ENCODE measurements at places on chromosomes 6 and 20. TPM values are rescaled to one million over a fixed set of nuclear protein-coding genes. Genes with fewer than 3 reads are reported as not detected.

DNA sequence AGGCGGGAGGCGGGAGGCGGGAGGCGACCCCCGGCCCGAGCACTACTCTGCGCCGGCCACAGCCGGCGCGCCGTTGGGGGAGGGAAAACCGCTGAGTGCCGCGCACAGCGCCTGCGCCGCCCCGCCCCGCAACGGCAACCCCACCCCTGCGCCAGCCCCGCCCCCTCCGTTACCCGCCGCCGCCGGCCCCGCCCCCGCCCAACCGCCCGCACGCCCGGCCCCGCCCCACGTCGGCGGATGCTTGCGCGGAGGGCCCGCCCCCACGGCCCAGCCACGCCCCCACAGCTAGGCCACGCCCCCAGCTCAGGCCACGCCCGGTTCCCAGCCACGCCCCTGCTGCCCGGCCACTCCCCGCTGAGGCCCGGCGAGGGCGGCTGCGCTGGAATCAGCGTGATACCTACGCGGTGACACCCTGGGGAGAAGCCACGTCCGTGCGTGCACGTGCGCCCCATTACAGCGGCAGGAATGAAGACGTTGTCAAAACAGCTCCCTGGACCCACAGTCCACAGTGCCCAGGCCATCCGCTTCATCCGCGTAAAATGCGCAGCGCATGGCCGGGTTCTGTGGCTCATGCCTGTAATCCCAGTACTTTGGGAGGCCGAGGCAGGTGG is at the start of gene TCFL5:
TSS of gene TCFL5 (minus strand) at position 97 of the 611 bp plus-strand sequence. CDS start 152 bp downstream, outside the sequence.
- DNase-seq = peak; percentile 96

GRCh38 chr20:33490023-33490933 is at the start of gene CBFA2T2:
Gene CBFA2T2, plus strand, starts transcription at chr20:33490096. Its CDS starts 172 bp downstream, at chr20:33490268.
- DNase-seq = peak; percentile 87

DNA sequence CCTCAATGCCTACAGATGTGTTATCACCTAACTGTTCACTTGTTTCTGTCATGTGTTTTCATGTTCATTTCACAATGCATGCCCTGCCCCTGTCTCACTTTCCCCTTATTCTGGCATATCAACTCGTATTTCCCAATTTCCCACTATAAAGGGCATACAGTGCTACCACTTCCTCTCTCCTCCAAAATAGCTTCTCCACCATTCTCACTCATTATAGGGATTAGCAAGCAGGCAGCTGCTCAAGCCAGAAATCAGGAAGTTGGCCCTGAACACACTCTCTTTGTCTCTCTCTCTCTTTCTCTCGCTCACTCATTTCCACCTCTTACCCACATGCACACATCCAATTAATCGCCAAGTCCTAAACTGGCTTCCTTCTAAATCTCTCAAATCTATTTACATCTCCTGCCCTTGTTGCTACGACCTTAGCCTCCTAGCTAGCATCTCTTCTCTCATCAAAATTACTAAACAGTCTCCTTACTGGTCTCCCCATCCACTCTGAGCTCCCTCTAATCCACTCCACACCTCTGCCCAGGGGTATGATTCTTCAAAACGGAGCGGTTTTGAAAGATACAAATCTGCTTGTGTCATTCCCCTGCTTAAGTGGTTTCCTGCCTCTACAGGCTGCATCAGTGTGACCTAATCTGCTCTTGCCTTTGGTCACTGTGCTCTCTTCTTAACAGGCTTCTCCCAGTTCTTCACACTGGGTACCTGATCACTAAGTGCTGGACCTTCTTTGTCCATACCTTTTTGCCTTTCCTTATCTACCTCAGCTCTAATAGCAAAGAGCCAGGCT is 196.2 kb downstream of the BTBD9 start:
- DNase-seq = no peak

GRCh38 chr6:132498638-132499037 is 14.3 kb downstream of the STX7 start:
- DNase-seq = no peak

GRCh38 chr6:152273002-152273401 is 364.2 kb downstream of the SYNE1 start:
- DNase-seq = no peak

- DNase-seq = no peak
These were observed 41.4 kb downstream of the PTGIS start for GRCh38 chr20:49526568-49526967.

- no peak for DNase-seq
These were observed 163.4 kb downstream of the INSM1 start for GRCh38 chr20:20531283-20531682.

DNA sequence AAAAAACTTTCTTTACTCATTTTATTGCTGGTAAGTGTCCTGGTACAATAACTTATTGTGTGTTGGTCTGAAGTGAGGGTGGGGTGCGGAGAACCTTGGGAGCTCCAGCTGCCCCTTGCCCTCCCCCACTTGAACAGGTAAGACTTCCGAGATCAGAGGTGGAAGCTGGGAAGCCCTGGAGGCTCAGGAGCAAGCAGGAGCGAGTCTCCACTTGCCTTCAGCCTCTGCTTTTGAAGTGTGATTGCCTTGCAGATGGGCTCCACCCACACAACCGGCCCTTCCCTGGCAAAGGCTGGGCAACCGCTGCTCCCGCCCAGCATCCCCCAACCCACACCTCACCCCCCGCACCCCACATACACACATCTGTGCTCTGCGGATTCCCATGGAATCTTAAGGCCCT is 179.6 kb downstream of the TFAP2C start:
- no peak for DNase-seq

GRCh38 chr6:127869772-127870404 is 31.0 kb downstream of the THEMIS start:
- no peak for DNase-seq

- no peak for DNase-seq
These were observed 355.8 kb upstream of the SASH1 start for GRCh38 chr6:147986846-147987245.

DNA sequence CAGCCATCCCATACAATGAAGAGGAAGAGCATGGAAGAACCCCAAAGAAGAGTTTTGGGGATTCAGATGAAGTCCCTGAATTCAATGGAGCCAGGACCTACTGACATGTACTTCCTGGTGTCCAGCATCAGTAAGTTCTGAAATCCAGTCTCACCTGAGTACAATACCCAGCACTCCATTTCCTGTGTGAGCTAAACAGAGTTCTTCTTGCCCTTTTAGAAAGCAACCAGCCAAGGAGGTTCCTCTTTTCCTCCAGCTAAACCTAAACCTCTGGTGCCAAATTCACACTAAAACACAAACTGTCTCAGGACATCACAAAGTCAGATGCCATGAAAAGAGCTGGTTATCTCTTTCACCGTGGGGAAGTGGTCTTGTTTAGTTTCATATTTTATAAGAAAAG is 71.5 kb downstream of the PKHD1 start:
- DNase-seq = no peak

GRCh38 chr20:3995067-3995748 is 20.1 kb downstream of the RNF24 start:
- no peak for DNase-seq

GRCh38 chr6:120681204-120681603 is 653.1 kb downstream of the TBC1D32 start:
- DNase-seq = no peak

DNA sequence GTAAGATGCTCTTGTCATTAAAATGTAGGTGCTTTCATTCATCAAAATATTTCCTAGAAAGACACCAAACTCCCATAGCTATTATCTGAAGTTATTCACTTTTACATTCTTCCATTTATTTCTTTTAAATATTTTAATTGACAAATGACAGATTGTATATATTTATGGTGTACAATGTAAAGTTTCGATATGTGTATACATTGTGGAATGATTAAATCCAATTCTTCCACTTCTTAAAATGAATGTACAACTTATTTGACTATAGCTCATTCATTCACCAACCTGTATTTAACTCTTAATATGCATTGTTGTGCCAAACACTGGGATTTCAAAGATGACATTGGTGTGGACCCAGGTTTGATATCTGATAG is 41.0 kb downstream of the CCN2 start:
- DNase-seq = no peak

DNA sequence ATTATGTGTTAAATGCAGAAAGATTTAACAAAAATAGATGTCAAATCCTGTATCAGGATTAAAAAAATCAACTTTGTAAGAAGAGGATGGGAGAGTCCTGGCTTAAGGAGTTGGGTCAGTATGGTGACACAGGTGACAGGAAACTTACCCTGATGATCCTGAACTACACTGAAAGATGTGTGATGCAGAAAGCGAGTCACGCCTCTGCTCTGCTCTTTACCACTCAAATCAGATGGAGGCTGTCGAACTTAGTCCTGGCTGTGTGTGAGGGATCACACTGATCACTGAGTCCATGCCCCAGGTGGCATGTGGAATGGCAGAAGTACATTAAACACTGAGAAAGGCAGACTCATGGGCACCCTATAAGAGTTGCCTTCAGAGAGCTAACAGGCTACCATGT is 92.9 kb downstream of the GJA10 start:
- no peak for DNase-seq

Gene C20orf141
- total RNA-seq = not detected

Gene HUS1B
- not detected for total RNA-seq

Gene ZBP1
- 0.22 TPM for total RNA-seq

Gene CST9
- not detected for total RNA-seq

Gene ATG5
- total RNA-seq = 19.2 TPM

Gene TINAG
- not detected for total RNA-seq

Data from Right ventricle myocardium inferior (tissue), 1 donor.